ENCODE measurements at places on chromosomes 3 and 15.

DNA sequence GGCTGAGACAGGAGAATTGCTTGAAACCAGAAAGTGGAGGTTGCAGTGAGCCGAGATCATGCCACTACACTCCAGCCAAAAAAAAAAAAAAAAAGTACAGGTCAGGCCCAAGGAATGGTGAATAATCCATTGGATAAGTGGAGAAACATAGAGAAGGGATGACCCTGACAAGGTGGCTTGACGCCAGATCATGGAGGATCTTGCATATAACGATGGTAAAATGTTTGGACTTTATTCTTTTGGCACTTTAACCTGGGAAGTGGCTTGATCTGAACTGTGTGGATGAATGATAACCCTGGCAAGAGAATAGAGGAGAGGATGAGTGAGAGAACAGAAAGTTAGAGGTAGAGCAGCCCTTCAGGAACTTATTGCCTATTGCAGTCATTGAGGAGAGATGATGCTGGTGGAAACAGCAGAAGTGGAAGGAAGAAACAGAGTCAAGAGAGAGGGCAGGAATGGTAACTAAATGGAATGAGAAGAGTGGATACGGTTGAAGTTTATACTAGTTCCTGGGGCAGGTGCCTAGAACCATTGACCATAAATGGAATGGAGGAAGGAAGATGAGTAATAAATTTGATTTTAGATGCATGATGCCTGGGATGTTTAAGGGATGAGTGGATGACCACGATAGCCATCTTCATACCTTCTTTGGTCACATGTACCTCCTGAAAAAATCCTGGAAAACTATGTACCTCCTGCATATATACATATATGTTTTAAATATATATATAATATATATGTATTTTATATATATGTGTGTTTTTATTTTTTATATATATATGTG, 57.8 kb downstream of the BLM start:
- peak; percentile 81 for DNase-seq

GRCh38 chr3:117553461-117553860, 843.9 kb downstream of the TUSC7 start:
- peak; percentile 37 for DNase-seq

- no peak for DNase-seq
Observed at GRCh38 chr3:13287833-13288232, 132.3 kb downstream of the NUP210 start.

- no peak for DNase-seq
Observed at GRCh38 chr3:111734652-111735051, 124.4 kb upstream of the PHLDB2 start.

DNA sequence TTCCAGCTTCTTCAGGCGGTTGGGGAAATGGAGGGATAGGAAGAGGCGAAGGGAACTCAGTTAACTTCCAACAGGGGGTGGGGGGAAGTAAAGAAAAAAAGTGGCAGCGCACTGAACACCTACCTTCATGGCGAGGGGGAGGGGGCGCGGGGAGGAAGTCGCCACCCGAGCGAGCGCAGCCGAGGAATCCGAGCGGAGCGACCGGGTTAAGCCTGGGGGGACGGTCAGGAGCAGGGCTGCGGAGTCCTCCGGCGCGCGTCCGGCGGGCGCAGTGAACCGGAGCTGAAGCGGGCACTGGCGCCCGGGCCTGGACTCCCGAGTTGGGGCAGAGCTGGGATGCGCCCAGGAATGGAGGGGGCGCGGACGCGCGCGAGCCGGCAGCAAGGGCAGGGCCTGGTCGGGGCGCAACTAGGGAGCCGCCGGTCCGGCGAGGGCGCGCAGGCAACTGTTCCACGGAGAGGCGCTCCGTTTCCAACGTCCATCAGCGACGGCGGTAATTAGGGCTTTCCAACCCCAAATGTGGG, at the start of gene WNT5A:
Gene WNT5A, minus strand, starts transcription at position 450 of the 524 bp plus-strand sequence. Its CDS starts 321 bp downstream, at position 129.
- DNase-seq: peak; percentile 66

DNA sequence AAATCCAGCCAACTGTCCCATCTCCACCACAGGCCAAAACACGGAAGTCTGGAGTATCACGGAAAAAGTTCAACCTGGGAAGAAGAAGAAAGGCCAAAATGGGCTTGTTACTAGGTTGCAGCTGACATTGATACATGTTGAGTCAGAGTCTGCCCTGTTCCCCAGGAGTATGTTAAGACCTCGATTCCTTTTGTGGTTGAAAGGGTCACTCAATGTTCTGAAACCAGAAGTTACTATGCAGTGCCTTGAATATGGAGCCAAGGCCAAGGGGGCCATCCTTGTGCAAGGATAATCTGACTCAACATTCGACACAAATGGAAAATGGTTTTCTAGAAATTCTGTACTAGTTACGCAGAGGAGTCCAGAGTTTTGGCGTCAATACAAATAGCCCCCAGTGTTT, 104.2 kb downstream of the DGKG start:
- DNase-seq: no peak

GRCh38 chr3:37457378-37458065, 283.1 kb upstream of the LRRFIP2 start:
- no peak for DNase-seq

DNA sequence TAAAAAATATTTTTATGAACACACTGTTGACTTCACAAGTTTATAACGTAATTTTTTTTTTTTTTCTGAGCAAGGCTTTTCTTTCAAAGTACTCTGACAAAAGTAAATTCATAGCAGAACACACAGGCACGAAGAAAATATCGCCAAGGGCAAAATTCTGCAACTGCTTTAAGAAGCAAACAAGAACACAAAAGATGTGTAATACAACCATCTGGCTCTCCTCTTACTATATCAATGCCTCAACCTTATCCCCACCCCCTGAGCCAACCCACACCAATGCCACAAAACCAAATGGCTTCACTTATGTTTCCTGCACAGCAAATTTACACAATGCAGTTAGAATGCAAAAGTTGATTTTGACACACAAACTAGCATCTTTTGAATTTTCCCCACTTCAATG, 274.2 kb downstream of the FOXP1 start:
- DNase-seq: peak; percentile 15

- DNase-seq: peak; percentile 47
Observed at GRCh38 chr3:9500108-9501050, 53.2 kb downstream of the LHFPL4 start.

- DNase-seq: no peak
Observed at GRCh38 chr3:25818335-25818734, 28.4 kb downstream of the OXSM start.

- peak; percentile 6 for DNase-seq
Observed at GRCh38 chr3:48090166-48090939, 74.1 kb upstream of the MAP4 start.

DNA sequence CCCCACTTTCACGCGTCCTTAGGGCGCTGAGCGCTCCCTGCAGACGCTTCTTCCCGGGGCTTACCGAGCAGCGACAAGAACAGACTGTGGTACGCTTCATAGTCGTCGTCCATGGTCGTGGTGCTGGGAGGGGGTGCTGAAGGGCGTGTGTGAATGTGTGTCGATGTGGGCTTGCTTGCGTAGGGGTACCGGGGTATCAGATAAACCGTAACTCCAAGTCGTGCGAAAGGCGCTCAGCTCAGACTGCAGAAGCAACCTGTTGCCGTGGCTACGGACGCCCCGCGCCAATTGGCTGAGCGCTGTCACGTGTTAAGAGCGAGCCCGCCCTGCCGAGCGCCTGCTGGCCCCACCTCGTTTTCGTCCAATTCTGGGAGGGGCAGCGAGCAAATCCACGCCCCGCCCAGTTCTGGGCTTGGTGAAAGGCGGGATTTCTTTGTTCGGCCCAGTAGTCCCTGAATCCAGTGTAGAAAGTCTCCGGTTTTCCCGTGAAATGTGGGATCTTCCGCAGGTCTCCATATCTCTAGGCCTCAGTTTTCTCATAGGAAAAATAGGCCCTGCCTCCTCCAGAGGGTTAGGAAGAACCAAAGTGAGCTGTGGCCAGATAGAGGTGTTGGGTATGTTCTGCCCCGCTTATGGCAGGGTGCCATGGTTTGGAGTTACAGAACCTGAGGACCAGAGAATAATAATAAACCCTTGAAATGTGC, at the start of gene EFCAB12:
Gene EFCAB12, minus strand, starts transcription at position 261 of the 704 bp plus-strand sequence. Its CDS starts 148 bp downstream, at position 113.
- DNase-seq: peak; percentile 88

GRCh38 chr3:179560791-179561190, 1.9 kb upstream of the ACTL6A start:
- no peak for DNase-seq

DNA sequence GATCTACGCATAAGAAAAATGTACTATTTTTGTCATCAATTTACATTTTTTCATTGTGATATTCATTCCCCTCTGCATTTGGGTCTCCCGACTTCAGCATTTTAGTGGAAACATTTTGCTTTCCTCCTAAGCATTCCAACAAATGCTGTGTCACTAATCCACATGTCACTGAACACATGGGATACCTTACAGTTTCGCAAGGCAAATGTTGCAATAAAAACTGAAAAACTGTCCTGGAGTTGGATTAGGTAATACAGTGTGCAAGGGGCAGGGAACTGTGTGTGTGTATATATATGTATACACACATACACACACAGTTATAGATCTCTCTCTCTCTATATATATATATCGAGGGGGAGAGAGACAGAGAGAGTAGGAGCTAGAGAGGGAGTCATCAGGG, 632.2 kb downstream of the MAGI1 start:
- peak; percentile 66 for DNase-seq

DNA sequence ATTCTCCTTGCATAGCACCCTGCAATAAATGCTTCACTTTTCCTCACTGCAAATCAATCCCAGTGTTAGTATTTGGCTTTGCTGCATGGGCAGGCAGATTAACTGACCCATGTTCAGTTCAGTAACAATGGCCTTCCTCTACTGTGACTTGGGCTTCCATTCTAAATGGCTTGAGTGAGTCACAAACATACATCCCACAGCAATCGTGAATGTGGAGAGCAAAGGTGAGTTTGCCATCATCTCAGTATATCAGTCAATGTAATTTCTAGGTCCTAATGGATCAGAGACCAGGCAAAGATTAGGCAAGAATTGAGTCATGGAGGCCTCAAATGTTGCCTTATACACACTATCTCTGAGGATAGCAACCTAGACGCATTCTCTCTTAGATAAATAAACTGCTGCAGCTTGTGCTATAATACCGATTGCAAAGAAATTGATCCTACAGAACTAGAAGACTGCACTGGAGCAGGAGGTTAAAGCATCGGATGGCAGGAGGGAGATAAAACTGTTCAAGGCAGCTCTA, 8.3 kb upstream of the ATP8B4 start:
- DNase-seq: no peak

- no peak for DNase-seq
Observed at GRCh38 chr3:16132190-16132589, 42.3 kb upstream of the GALNT15 start.

- DNase-seq: peak; percentile 73
Observed at GRCh38 chr3:16480861-16481545, 32.5 kb downstream of the RFTN1 start.

DNA sequence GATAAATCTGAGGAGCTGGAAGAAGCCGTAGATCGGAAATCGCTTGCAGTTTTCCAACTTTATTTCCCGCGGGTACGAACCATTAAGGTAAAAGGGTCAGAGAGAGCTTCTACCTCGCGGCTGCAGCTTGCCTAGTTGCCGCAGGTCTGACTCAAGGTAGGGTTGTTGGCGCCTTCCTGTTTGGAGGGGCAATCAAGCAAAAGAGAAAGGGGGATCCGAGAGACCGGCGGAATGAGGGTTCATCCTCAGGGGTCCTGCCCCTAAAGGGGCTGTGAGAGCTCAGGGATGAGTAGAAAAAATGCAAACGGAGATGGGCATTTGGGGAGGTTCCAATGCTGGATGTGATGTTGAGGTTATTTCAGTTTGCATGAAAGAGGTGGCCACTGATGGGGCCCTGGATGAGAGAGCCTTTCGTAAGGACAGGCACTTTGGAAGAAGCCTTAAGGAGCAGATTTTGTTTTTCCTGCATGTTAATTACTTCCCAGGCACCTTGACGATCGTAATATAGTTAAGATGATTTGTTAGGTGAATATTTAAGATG, 265.4 kb downstream of the CGGBP1 start:
- no peak for DNase-seq

- peak; percentile 35 for DNase-seq
Observed at GRCh38 chr3:58419780-58420507, 13.7 kb downstream of the PDHB start.
